Activated T-cell treated with anti-CD3 and anti-CD28 coated beads, Interleukin-2, amount 50 U/mL, for 72 hours (primary cell): ENCODE measurements at places on chromosomes 2 and 18. TPM values are rescaled to one million over a fixed set of nuclear protein-coding genes. Genes with fewer than 3 reads are reported as not detected.

- DNase-seq: no peak
These were observed 300.7 kb upstream of the UBE2E3 start for GRCh38 chr2:180679693-180680092.

DNA sequence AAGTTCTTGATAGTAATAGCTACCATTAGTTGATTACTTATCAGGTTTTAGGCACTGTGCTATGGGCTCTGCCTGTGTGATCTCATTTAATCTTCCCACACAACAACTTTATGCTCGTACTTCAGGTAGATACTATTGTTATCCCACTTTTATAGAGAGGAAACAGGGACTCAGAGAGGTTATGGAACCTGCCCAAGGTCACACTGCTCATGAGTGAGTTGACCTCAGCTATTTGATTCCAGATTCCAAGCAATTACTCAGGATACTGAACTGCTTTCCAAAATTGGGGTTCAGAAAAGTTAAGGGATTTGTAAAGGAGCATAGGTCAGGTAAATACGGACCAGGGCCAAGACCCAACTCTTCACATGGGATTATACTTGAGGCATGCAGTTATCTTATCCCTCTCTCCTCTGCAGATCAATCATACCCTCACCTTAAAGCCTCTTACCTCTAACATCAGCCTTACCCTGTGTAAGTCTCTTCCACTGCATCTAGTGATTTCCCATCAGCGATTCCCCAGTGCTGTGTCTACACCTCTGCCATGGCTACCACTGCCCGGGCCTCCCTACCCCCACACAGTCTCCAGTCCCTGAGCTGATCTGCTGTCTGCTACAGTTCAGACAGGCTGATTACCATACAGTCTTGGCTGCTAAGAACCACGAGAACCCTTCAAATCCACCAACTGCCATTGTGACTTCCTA lies 74.4 kb downstream of the ANTXR1 start:
- no peak for DNase-seq

DNA sequence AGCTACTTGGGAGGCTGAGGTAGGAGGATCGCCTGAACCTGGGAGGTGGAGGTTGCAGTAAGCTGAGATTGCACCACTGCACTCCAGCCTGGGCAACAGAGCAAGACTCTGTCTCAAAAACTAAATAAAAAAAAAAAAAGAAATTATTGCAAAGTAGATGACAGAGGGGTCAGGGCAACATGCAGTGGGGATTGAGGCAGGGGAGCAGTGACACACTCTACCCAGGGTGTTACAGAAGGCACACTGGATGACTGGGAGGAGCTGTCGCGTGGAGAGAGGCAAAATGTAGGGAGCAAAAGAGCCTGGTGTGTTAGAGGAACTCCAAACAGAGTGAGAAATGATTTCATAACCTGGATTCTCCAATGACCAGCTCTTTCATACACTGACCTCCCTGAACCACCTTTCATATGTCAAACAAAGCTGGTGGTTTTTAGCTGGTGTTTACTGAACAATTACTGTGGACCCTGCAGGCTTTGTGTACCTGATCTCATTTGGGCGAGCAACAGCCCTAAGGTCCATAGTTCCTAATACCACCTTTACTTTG lies 22.1 kb downstream of the FBXO41 start:
- no peak for DNase-seq

- DNase-seq: no peak
These were observed 166.5 kb upstream of the SIX3 start for GRCh38 chr2:44774826-44775492.

DNA sequence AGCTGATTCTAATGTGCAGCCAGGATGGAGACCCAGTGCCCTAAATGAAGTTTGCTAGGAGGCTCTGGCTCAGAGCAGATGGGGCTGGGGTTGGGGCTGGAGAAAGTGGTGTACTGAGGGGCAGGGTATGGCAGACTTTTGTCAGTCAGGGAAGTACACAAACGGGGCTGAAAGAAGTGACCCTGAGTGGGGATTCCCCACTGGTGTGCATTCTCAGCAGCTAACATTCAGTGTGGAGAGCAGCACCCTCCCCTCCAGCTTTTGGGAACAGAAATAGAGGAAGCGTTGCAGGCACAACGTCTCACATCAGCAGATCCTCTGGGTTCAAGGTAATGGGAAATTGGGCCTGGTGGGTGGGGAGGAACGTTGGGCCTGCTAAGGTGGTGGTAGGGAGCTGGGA lies 89.1 kb upstream of the GCFC2 start:
- DNase-seq: no peak

DNA sequence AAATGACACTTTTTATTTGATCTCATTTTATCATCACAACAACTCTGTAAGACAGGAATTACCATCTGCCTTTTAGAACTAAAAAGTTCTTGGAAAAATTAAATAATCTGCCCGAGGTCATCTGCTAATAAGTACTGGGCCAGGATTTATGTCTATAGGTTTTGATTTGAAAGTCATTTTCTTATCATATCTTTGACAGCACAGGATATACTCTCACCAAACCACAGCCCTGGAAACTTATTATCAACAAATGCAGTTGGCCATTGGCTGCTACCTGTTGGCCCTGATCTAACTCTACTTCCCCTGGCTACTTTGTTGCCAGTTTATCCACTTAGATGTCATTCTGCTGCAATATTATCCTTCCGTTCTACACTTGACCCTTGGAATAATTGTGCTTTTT lies 354.6 kb downstream of the RAD51AP2 start:
- DNase-seq: no peak

GRCh38 chr2:60116161-60116875 lies 437.1 kb downstream of the BCL11A start:
- DNase-seq: no peak

The ABCB11 gene
- total RNA-seq: not detected

The KCNG2 gene
- total RNA-seq: not detected

The TBR1 gene
- total RNA-seq: 0.05 TPM

The SMYD5 gene
- 35.4 TPM for total RNA-seq

The SLC25A12 gene
- 27.4 TPM for total RNA-seq

The MDH1B gene
- 0.96 TPM for total RNA-seq

The CD8B2 gene
- 0.62 TPM for total RNA-seq
